ENCODE measurements at places on chromosomes 2 and 18. TPM values are rescaled to one million over a fixed set of nuclear protein-coding genes. Genes with fewer than 3 reads are reported as not detected.

GRCh38 chr2:52260904-52261303, 1229.0 kb upstream of the NRXN1 start:
- DNase-seq: no peak

DNA sequence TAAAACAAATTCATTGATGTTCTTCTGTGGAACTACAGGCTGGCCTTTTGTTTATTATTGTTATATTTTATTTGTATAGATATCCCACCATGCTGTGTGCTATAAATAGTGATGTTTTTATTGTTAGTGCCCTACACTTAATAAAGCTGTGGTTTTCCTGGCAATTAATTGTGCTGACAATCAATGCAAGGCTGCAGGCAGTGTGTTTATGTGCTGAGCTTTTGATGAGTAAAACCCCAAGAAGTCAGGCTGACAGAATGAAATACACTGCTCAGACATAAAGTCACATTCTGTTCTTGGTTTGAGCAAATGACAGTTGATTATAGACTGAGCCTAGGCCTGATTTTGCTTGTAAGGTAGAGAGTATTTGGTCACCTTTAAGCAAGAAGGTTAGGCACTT, 362.7 kb downstream of the CPS1 start:
- DNase-seq: no peak

DNA sequence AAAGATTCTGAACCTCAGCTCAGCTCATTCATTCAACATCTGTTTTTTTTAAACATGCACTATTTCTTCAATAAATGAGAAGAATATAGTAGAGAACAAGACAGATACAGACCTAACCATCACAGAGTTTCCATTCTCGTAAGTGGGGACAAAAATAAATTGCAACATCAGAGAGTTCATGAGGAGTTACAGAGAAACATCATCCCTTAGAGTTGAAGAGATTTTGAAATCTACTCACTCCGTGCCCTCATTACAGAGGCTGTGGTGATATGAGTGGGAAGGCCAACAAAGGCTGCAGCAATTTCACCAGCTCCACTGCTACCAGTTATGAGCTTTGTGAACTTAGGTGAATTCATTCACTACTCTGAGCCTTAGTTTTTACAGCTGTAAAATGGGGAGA, 399.3 kb downstream of the BCL11A start:
- DNase-seq: no peak

The MTX2 gene
- 18.8 TPM for total RNA-seq

DNA sequence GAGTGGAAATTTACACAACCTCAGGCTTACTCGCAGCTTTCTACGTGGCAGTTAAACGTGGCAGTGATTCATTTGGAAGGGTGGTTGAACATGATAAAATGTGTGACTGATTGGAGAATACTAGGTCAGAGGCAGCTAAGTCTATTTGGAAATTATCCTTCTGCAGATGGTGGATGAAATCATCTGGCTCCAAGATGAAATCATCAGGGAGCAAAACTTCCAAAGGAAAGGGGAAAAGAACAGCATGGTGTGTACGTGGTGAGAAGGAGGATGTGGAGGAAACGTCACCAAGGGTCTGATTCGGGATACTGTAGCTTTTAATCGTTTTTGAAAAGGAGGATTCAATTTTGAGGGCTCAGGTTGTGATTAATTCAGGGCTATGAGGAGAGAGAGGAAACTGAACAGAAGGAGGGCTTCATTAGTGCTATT, 47.9 kb downstream of the COL3A1 start:
- DNase-seq: no peak

- no peak for DNase-seq
These were observed 28.2 kb downstream of the SERTAD2 start for GRCh38 chr2:64625299-64626145.

The WNT6 gene
- 0.90 TPM for total RNA-seq

DNA sequence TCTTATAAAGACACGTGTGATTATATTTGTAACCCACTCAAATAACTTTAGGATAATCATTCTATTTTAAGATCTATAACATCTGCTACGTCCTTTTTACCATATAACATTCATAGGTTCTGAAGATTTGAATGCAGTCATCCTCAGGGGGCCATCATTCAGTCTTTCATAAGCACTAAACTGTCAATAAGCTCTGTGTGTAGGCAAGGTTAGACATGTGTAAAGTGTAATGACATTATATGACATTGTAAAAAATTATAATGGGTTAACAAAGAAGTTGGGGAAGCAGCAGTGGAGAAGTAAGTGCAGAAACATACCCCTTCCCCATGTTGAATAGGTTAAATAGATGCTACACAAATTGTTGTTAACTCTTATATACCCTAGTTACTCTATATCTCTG, 845.9 kb downstream of the ERBB4 start:
- no peak for DNase-seq

DNA sequence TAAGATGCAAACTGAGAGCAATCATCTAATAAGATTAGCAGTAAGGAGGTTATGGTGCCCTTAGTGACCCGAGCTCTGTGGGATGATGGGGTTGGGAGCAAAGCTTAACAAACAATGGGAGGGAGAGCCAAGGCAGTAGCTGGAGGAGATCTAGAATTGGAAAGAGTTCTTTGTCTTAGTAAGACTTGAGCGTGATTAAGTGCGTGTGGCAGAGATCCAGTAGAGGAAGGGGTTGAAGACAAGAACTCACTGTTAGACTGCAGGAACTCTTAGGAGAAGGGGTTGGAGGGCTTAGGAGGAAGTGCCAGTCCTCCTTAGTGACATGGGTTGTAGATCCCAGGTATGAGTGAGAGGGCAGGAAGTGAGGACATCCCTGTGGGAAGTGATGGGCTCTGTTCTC, 184.7 kb downstream of the GFPT1 start:
- no peak for DNase-seq

GRCh38 chr18:5463831-5464230, 80.0 kb downstream of the EPB41L3 start:
- no peak for DNase-seq

- DNase-seq: no peak
These were observed 667.5 kb upstream of the FANCL start for GRCh38 chr2:58908501-58909154.

- no peak for DNase-seq
These were observed 34.6 kb upstream of the RNF125 start for GRCh38 chr18:31983976-31984375.

DNA sequence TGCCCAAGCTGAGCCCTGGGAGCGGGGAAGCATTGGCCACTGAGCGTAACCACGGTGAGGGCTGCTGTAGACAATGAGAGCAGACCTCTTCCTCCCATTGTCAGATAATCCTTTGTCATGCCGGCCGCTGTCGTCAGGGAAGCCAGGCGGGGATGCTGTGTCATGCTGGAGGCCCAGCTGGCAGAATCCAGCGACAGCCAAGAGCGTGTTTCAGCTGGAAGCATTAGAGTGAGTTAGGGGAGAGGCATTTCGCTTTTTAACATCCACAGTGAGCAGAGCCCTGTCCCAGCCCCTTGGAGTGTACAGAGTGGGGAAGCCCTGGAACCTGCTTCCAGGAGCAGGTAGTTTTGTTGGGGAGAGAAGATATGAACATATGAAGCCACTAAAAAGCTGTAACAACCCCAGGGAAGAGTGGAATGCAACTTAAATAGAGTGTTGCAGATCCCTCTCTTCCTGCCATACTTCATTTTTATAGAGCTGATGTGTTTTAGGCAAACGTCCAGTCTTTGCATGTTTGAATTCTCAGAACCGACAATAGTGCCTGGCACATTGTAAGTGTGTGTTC, 7.0 kb downstream of the CTIF start:
- peak; percentile 88 for DNase-seq

The ANKRD62 gene
- not detected for total RNA-seq

The CHRNG gene
- total RNA-seq: not detected

The CDH2 gene
- 0.71 TPM for total RNA-seq

GRCh38 chr18:10340821-10341220, 113.6 kb upstream of the APCDD1 start:
- DNase-seq: no peak

The CCT4 gene
- 107 TPM for total RNA-seq

DNA sequence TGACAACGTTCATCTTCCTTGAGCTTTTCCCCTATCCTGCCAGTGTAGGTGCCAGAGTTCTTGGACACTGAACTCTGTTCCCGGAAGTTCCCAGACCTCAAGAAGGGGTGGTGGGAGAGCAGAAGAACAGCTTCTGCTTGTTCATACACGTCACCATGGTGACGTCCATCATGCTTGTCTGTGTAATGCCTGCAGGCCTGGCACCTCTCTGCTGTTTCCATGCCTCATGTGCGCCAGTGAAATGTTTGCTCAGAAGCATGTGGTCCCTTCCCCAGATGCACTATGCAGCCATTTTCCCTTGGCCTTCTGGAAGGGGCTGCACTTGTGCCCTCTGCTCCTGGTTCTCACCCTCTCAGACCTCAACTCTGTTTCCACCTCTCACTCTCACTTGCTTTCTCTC, 210.8 kb upstream of the NABP1 start:
- no peak for DNase-seq

DNA sequence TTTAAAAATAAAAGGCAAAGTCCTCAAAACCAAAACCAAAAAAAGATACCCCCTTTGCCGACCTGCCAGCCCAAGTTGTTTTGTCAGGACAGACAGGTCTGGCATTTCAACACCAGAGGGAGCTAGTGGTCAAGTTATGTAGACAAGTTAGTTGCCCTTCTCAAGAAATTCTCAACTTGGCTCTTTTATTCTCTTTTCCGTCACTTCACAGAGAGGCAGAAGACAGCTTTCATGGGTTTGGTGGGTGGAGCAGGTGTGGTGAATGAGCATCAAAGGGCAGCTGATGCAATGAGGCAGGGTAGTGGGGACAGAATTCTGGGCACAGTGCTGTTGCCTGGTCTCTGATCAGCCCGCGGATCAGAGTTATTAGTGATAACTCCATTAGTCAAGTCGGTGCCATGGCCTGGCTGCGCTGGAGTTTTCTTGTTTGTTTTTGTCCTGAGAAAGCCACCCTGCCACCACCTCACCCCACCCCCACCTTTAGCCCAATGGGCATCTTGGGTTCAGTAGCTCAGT, 303.7 kb upstream of the EPAS1 start:
- no peak for DNase-seq

The PKDCC gene
- total RNA-seq: 289 TPM

GRCh38 chr2:124610866-124611265, 585.8 kb downstream of the CNTNAP5 start:
- DNase-seq: no peak

DNA sequence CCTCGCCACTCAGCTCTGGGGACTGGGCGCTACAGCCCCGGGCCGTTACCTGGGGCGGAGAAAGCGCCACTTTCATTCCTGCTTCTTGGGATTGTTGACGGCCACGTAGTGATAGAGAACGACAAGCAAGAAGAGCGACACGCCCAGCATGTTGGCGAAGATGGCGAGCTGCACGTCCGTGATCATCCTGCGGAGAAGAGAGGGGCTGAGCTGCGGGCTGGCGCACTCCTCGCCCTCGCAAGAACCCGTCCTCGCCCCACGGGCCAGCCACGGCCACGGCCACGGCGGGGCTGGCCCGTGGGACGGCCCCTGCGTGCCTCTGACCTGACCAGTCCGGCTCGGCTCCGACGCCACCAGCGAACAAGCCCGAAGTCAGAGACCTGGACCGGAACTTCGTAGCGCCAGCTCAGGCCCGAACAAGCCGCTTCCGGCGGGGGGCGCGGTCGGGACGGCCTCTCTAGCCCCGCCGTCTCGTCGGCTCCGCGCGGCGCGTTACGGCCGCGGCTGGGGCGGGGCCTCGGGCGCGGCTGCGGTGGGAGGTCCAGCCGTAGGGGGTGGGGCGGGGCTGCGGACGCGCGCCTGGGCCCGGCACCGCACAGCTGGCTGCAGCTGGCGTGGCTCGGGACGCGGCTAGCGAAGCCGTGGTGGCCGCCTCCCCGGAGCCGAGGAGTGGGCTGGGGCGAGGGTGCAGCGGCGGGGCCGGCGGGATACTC, at the start of gene OST4:
OST4 (minus strand) TSS at position 378 of the 713 bp plus-strand sequence.
- DNase-seq: peak; percentile 98

DNA sequence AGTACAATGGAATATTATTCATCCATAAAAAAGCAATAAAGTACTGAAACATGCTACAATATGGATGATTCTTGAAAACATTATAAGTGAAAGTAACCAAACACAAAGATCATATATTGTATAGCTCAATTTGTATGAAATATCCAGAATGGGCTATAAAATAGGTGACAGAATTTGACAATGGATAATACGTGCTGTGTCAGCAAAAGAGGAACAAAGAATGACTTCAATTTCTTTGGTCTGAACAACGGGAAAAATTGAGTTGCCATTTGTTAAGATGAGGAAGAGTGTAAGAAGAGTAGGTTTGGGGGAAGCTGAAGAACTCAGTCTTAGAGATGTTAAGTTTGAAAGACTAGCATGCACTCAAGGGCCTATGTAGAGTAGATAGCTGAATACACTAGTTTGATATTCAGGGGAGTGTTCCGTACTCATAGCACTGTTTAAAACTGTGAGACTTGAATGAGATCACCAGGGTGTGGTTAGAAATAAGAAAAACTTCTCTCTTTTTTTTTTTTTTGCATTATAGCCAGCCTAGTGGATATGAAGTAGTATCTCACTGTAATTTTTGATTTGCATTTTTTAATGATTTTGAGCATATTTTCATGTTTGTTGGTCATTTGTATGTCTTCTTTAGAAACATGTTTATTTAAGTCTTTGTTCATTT, 213.6 kb downstream of the NR4A2 start:
- DNase-seq: no peak

DNA sequence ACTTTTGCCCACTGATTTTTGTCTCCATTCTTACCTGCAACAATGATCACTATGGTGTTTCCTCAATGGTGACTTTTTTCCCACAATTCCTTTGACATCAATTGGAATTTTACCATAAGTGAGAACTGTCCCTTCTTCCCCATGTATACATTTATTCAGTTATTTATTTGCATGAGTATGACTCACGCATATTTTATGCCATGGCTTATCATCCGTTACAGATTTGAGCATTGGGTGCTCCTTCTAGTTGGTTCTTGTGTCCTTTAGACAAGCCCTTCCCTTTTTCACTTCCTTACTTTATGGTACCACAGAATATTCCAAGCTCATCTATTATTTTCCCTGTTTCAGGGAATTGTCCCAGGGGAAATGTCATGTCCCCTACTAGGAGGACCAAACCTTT, 7.6 kb downstream of the COX5B start:
- no peak for DNase-seq

The ESPNL gene
- 0.48 TPM for total RNA-seq

- DNase-seq: no peak
These were observed 34.7 kb upstream of the MAP2 start for GRCh38 chr2:209389171-209389618.

GRCh38 chr2:86383844-86384243, 46.4 kb upstream of the REEP1 start:
- no peak for DNase-seq

GRCh38 chr18:25701821-25702220, 349.9 kb upstream of the ZNF521 start:
- no peak for DNase-seq

GRCh38 chr18:70322928-70323327, 34.1 kb downstream of the SOCS6 start:
- DNase-seq: no peak

The ANKRD30BL gene
- total RNA-seq: not detected

GRCh38 chr2:233430081-233430480, 75.8 kb downstream of the DGKD start:
- DNase-seq: peak; percentile 16

- DNase-seq: no peak
These were observed 6.8 kb upstream of the TPO start for GRCh38 chr2:1406434-1406833.
